ENCODE measurements at places on chromosomes 12 and 14. TPM values are rescaled to one million over a fixed set of nuclear protein-coding genes. Genes with fewer than 3 reads are reported as not detected.

- no peak overlapping the region for H3K27ac ChIP-seq
- no peak for DNase-seq
- no peaks in the 10 kb centered on the region for H3K27me3 ChIP-seq
- no peaks in the 10 kb centered on the region for H3K4me1 ChIP-seq
Measured at GRCh38 chr12:77850129-77850528, 19.4 kb downstream of the NAV3 start.

DNA sequence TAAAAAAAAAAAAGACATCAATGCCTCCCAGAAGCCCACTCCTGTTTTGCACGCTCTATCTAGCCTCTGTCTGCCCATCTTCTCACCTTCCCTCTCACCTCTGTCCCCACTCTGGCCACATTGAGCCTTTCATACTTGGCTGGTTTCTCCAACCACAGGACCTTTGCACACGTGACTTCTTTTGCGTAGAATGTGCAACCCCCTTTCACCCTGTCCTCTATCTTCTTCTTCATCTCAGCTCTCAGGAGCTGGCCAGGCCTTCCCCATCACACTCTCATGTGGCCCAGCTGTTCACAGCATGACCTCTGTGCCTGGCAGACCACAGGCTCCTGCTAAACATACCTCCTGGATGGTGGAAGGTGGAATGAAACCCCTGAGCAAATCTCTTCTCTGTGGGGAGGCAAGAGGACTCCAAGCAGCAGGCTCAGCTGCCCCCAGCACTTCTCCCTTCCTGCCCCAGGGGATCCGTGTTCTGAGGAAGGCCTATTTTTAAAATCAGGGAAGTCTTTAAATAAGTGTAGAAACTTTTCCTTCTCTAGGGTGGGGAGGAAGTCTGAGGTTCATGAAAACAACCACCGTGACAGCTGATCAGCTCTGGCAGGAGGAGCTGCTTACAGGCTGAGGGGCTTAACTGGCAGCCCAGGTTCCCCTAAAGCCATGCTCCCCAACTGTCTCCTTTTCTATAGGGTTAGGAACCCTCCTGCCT lies 11.6 kb downstream of the HVCN1 start:
- H3K36me3 ChIP-seq = no peaks in the 10 kb centered on the region
- H3K27me3 ChIP-seq = no peaks in the 10 kb centered on the region
- peak overlapping the region; percentile 1 for H3K4me3 ChIP-seq
- no peak for DNase-seq
- peak overlapping the region; percentile 16 for H3K27ac ChIP-seq

GRCh38 chr14:70926235-70926830 lies 19.1 kb downstream of the PCNX1 start:
- no peak for DNase-seq
- no peaks in the 10 kb centered on the region for H3K36me3 ChIP-seq
- no peak overlapping the region for H3K27ac ChIP-seq
- H3K27me3 ChIP-seq = no peaks in the 10 kb centered on the region
- peaks cover 41% of the 10 kb centered on the region for H3K4me1 ChIP-seq

GRCh38 chr14:101595887-101596721 lies 34.8 kb downstream of the DIO3 start:
- H3K4me1 ChIP-seq = peaks cover 12% of the 10 kb centered on the region
- H3K4me3 ChIP-seq = no peak overlapping the region
- H3K36me3 ChIP-seq = no peaks in the 10 kb centered on the region
- no peak for DNase-seq
- no peaks in the 10 kb centered on the region for H3K27me3 ChIP-seq

DNA sequence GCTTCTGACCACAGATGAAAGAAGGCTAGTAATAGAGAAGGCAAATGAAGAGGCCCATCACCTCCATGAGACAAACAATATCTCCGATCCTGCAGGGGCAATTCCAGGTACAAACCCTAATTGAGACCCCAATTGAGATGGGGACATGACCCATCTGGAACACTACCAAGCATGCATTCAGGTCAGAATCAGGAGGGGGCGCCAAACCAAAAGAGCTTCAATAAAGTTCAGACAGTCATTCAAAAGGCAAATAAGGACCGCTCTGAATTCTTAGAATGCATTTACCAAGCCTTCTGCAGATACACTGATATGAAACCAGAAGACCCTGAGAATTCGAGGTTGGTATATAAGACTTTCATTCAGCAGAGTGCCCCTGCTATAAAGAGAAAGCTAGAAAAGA lies 10.2 kb upstream of the EDDM3B start:
- H3K27me3 ChIP-seq = no peaks in the 10 kb centered on the region
- no peak for DNase-seq
- H3K27ac ChIP-seq = no peak overlapping the region
- H3K4me1 ChIP-seq = no peaks in the 10 kb centered on the region
- H3K36me3 ChIP-seq = no peaks in the 10 kb centered on the region

DNA sequence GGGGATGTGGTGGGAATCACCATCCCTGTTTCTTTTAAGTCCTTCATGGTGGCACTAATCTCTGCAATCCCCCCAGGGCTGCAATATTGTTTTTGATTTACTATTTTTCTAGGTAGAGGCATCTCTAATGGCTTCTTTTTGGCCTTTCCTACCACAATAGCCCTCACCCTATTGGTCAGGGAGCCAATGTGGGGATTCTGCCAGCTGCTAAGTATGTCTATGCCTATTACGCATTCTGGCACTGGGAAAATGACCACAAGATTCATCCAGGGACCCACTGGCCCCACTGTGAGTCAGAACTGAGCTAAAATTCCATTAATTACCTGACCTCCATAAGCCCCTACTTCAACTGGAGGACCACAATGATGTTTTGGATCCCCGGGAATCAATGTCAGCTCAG lies 15.9 kb upstream of the GLIPR1L2 start:
- H3K27ac ChIP-seq = no peak overlapping the region
- H3K4me1 ChIP-seq = no peaks in the 10 kb centered on the region
- H3K27me3 ChIP-seq = no peaks in the 10 kb centered on the region
- H3K36me3 ChIP-seq = no peaks in the 10 kb centered on the region
- no peak overlapping the region for H3K4me3 ChIP-seq

- no peaks in the 10 kb centered on the region for H3K36me3 ChIP-seq
- peak; percentile 41 for DNase-seq
- H3K27ac ChIP-seq = peak overlapping the region; percentile 61
Measured at GRCh38 chr12:52633383-52633782, 15.0 kb upstream of the KRT73 start.

- no peaks in the 10 kb centered on the region for H3K4me1 ChIP-seq
- no peaks in the 10 kb centered on the region for H3K36me3 ChIP-seq
- no peak for DNase-seq
- no peak overlapping the region for H3K4me3 ChIP-seq
- H3K27ac ChIP-seq = no peak overlapping the region
Measured at GRCh38 chr14:102544046-102544746, 34.6 kb upstream of the ANKRD9 start.

GRCh38 chr12:107462428-107463332 lies 222.9 kb upstream of the PWP1 start:
- H3K4me3 ChIP-seq = no peak overlapping the region
- no peaks in the 10 kb centered on the region for H3K36me3 ChIP-seq
- DNase-seq = no peak
- no peak overlapping the region for H3K27ac ChIP-seq
- no peaks in the 10 kb centered on the region for H3K4me1 ChIP-seq
- H3K27me3 ChIP-seq = no peaks in the 10 kb centered on the region

DNA sequence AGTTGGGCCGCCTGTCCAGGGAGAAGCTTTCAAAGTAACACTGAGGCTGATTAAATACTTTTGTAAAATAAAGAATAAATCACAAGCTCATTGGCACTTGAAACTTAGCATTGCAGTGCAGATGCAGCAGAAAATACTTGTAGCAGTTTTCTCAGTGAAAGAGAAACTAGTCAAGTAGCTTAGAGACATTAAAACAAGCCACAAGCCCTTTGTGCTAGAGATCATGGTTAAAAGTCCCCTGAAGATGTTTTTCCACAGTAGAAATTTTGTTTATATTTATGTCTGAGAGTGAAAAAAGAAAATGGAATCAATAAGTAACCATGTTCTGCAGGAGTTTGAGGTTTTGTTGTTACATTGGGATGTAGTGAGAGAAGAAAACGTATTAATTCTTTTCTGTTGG lies 5.9 kb downstream of the PSEN1 start:
- H3K27me3 ChIP-seq = no peaks in the 10 kb centered on the region
- H3K36me3 ChIP-seq = no peaks in the 10 kb centered on the region
- H3K27ac ChIP-seq = no peak overlapping the region
- H3K4me1 ChIP-seq = no peaks in the 10 kb centered on the region

DNA sequence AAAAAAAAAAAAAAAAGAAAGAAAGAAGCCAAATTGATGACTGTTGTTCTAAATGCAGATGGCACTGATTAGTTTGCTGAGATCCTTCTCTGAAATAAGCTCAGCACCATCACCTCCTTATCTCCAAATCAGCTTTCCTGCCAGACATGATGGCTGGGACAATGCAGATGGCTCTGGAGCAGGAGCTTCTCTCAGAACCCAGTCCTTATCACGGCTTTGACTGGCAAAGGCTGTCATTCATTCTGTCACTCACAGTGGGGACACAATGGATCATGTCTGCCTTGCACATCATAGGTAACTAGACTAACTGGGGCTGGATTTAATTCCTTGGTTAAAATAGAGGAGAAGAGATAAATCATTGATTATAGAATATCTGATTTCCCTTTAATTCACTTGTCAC lies 146.3 kb downstream of the PDZRN4 start:
- no peaks in the 10 kb centered on the region for H3K27me3 ChIP-seq
- H3K36me3 ChIP-seq = no peaks in the 10 kb centered on the region
- no peak for DNase-seq

GRCh38 chr12:77782766-77783165 lies 47.9 kb upstream of the NAV3 start:
- no peak for DNase-seq
- no peak overlapping the region for H3K4me3 ChIP-seq
- H3K27ac ChIP-seq = no peak overlapping the region
- no peaks in the 10 kb centered on the region for H3K4me1 ChIP-seq
- no peaks in the 10 kb centered on the region for H3K36me3 ChIP-seq
- no peaks in the 10 kb centered on the region for H3K27me3 ChIP-seq

PFDN5 gene
- 640 TPM for total RNA-seq

LMNTD1 gene
- total RNA-seq = not detected

KRT74 gene
- total RNA-seq = 1.1 TPM

TMEM30B gene
- 2.7 TPM for total RNA-seq

RNASE1 gene
- total RNA-seq = not detected
